ENCODE measurements at places on chromosomes 5 and 9.

GRCh38 chr9:93575796-93576257 is 557 bp upstream of the PHF2 start:
- DNase-seq = no peak

GRCh38 chr5:76372323-76373054 is 30.6 kb upstream of the IQGAP2 start:
- DNase-seq = no peak

DNA sequence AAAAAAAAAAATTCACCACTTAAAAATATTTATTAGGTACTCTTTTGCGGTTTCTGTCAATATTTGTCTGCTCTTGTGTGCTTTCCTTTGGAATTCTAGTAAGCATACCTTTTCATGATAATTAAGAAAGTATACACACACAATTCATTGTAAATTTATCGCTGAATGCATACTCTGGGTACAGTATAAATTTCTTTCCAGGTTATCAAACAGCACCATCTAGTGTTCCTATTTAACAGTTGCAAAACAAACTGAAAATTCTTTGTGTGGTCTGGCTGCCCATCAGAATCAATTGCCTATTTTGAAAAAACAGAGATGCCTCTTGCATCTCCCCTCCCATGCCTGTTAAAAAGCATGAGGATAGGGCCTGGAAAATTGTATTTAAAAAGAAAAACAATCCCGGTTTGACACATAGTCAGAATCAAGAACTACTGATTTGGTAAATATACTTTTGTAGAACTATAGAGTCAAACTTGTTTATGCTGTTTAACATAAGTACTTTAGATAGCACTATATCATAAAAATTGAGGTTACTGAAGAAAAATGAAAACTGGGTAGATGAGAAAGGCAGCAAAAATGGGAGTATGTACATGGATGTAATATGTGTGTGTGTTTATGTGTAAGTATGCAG is 16.2 kb downstream of the PGGT1B start:
- DNase-seq = peak; percentile 43

DNA sequence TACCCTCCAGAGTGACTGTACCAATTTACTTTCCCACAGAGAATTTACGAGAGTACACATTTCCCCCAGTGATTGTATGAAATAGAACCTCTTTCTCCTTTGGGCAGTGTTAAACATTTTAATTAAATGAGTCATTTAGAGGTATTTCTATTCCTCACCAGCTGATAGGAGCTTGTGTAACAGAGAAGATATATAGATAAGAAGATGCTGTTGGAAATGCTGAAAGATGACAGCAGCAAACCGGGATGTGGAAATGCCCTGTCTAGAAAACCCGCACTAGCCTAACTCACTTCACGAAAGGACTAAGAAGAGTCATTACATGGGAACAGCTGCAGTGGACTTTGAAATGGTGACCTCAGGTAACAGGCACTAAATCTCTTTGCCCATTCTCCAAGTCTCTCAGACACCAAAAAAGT is 68.3 kb downstream of the LPAR1 start:
- DNase-seq = no peak

DNA sequence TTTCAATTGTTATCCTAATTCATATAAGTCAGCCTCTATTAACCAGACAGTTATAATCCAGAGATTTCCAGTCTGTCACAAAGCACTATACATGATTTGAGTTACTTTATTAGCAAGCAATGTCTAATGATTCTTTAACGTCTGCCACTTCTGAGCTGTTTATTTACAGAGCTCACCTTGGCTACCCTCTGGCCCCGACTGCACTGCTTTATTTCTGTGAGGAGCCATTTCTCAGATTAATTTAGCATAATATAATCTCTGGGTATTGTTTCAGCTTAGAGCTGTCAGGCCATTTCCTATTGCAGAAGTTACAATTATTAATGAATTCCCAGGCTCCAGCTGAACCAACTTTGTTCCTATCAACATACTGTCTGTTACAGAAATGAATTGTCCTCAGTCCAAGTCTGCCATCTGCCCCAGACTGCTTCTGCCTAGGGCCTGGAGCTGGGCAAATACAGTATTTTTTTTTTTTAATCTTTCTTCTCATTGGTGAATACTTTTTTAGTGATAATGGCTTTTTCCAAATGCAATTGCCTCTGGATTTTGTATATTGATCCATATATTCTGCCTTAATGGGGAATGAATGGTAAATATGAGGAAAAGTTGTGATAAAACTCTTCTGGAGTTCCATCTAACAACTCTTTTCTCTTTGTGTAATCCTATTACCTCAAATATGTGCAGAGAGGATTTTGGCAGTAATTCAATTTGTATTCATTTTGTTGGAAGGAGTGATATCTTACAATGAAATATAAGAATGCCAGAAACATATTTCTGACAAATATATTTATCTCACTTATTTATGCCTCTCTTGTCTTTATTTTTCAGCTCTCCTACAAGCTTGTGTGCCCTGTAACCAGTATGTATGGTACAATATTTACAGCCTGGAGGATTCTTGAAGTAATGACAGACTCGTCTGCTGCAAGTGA is 104.7 kb downstream of the FOCAD start:
- no peak for DNase-seq

- DNase-seq = no peak
Observed at GRCh38 chr5:137240285-137240684, 258.8 kb downstream of the SPOCK1 start.

DNA sequence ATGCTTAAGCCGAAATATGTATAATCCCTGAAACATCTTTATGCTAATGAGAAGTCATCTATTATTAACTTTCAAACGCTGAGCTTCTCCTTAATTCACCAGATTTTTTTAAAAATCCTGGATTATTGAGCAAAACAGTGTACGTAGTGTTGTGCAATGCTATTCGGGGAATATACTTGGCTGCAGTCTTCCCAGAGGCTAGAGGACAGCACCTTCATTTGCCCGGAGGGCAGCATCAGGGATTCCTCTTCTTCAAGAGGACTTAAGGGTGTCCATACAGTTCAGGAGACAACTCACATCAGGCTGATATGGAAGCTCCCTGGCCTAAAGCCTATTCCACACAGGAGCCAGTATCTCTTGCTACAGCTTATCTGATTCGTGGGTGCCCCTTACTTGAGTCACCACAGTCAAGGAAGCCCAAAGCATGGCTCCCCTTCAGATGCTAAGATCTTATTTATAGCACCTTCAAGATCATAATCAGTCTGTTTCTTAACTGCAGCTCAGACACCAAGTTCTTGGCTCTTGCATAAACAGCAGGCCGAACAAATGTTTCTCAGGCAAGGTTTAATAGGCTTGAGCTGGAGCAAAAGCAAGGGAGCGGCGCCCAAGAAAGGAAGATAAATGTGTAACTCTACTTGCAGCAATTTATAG is 29.4 kb downstream of the NUTM2F start:
- DNase-seq = no peak

DNA sequence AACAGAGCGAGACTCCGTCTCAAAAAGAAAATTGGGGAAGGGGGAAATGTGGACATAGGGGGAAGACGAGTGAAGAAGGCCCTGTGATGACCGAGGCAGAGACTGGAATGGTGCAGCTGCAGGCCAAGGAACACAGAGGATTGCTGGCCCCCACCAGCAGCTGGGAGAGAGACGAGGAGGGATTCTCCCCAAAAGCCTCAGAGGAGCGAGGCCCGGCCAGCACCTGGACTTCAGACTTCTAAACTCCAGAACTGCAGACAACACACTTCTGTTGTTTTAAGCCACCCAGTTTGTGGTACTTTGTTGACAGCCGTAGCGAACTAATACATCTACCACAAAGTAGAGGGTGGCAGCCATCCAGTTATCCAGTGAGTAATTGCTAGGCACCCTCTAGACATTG is 124.6 kb downstream of the ATPSCKMT start:
- DNase-seq = no peak

- DNase-seq = no peak
Observed at GRCh38 chr5:41835645-41836044, 34.6 kb downstream of the OXCT1 start.

DNA sequence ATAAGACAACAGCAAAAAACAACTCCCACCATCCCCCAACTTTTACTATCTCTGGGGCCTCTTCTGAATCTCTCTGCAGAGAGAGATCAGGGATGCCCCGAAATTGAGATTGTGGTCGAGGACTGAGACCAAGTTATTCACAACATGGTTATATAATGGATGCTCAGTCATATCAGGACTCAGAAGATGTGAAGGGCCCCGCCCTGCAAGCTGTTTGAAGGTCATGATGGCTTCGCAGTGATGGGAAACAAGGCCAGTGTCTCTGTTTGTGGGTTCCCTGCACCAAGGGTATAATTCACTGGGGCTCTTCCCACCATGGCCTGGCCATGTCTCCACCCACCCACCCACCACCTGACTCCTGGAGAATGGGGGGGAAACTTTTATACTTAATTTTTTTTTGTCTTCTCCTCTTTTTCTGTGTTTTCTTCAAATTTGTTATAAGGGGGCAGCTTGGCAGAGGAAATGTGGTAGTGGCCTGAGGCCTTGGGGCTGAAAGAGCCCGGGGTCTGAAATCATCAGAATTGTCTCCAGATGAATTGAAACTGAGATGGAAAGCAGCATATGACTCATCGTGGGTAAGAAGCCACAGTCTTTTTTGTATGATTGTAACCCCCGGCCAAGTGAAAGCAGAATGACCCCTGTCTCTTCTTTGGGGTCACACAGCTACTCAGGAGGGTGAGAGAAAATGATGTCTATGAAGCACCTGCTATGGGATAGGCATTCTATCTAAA is 15.0 kb upstream of the TEX48 start:
- DNase-seq = no peak

GRCh38 chr9:128593856-128594255 is 41.5 kb downstream of the SPTAN1 start:
- DNase-seq = no peak

DNA sequence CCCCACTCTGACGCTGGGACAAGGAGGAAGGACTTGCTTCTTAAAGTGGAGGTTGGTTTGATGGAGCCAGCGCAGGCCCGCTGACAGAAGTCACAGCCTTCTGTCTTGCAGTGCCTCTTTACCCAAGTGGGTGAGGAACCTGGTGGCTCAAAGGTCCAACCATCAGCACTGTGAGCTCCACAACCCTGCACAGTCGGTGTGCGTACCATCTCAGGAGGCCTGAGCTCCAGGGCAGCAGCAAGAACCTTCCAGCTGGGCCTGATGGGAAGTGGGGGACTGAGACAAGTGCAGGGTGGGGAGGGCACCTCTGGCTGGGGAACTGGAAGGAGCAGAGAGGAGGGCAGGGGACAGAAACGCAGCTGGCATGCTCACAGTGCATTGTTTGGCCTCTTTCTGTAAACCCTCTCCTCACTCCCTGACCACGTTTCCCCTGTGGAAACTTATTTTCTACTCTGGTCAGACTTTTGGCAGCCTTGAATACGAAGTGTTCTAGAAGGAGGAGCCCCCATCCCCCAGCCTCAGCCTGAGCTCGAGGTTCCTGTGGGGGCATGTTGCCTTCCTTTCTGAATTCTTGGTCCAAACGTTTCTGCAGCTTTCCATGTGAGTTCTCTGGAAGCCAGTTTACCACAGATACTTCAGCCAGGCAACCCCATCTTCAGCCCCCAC is 178.5 kb upstream of the PITX1 start:
- no peak for DNase-seq

- no peak for DNase-seq
Observed at GRCh38 chr5:9343146-9343850, 202.6 kb downstream of the SEMA5A start.

- no peak for DNase-seq
Observed at GRCh38 chr5:149762958-149763630, 33.0 kb downstream of the PPARGC1B start.

DNA sequence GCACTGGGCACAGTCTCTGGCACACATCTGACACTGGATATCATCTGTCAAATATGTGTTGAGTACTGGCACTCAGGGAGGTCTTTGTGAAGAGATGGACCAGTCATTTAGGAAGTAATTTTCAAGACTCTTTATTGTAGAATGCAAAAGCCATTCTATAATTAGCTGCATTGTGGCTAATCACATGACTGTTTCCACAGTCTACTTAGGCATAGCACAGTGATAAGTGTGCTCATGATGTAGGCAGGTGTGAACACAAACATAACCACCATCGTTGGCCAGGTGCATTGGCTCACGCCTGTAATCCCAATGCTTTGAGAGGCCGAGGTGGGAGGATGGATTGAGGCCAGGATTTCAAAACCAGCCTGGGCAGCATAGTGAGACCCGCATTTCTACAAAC is 62.2 kb downstream of the CFAP77 start:
- DNase-seq = no peak

- DNase-seq = no peak
Observed at GRCh38 chr5:109034306-109034705, 286.6 kb downstream of the FER start.

DNA sequence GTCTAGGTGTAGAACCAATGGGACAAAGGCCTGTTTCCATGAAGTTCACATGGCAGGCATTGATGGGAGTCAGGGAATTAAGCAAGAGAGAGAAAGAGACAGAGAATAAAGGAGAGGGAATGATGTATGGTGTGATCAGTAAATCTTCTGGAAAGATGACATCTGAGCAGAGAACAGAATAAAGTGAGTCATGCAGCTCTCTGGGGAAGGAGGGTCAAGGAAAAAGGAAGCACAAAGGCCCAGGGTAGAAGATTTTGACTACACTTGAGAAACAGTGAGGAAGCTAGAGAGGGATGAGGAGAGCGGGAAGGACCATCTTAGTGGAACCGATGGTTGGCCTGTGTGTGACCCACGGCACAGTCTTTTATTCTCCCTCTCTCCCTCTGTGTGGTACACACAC is 425.9 kb downstream of the SPOCK1 start:
- DNase-seq = no peak

- DNase-seq = no peak
Observed at GRCh38 chr5:112316006-112316405, 103.1 kb downstream of the EPB41L4A start.

GRCh38 chr9:102035929-102036328 is 297.5 kb upstream of the GRIN3A start:
- DNase-seq = no peak

GRCh38 chr5:1905108-1905507 is 22.4 kb upstream of the IRX4 start:
- DNase-seq = no peak

GRCh38 chr5:93583768-93584595 is 960 bp downstream of the NR2F1 start:
- DNase-seq = peak; percentile 65

DNA sequence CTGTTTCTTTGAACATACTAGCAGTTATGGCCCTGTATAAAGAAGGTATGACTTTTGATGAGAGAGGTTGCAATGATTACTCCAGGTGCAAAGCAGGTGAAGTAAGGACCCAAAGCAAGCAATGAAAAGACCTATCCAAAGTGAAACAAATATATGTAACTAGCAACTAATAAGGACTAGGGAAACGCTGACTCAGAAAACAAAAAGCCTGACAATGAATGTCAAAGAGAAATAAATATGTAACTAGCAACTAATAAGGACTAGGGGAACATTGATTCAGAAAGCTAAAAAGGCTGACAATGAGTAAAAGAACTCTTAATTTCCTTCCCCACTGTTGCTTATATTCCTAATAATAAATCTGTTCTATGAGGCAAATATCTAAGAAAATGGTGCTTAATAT is 43.1 kb downstream of the HMGCR start:
- no peak for DNase-seq

- no peak for DNase-seq
Observed at GRCh38 chr5:141603923-141604717, 14.7 kb downstream of the DIAPH1 start.
